ENCODE measurements at places on chromosomes 3 and 15.

GRCh38 chr3:125605756-125606155 is 10.5 kb upstream of the OSBPL11 start:
- no peak for DNase-seq

DNA sequence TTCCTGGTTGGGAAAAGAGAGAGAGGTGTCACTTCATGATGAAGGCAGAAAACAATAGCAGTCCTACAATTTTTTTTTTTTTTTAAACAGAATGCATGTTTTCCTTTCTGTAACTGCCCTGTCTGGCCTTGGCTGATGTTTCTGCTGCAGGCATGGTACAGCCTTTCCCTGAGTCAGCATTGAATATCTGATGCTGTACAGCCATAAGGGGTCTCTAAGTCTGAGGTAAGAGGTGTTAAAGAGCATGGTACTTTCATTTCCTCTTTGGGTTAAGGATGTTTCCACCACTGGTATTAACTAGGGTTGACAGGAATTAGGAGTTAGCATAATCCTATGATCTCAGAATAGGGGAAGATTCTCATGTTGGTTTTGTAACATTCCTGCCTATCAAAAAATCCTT is 147.4 kb downstream of the CHST2 start:
- DNase-seq = no peak

- no peak for DNase-seq
Observed at GRCh38 chr15:84594617-84595290, 6.1 kb upstream of the ZSCAN2 start.

DNA sequence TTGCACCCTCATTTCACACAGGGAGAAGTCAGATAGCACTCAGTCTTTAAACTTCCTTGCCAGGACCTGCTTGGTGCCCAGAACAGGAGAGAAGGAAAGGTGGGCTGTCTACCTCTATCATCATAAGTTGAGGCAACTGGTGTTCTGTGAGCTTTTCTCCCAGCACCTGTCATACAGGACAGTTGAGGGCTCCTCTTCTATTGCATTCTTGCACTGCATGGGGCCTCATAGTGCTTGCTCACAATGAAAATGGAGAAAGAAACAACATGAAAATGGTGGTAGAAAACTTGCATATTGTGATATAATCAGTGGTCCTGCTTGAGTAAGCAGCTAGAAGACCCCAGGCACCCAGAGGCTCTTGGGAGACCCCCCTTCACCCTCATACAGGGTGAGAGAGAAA is 311.7 kb upstream of the GOLIM4 start:
- no peak for DNase-seq

GRCh38 chr3:128385080-128385832 is 81.4 kb downstream of the DNAJB8 start:
- peak; percentile 77 for DNase-seq

All from upper lobe of right lung (tissue), 1 donor.